ENCODE measurements at places on chromosomes 4 and X.

DNA sequence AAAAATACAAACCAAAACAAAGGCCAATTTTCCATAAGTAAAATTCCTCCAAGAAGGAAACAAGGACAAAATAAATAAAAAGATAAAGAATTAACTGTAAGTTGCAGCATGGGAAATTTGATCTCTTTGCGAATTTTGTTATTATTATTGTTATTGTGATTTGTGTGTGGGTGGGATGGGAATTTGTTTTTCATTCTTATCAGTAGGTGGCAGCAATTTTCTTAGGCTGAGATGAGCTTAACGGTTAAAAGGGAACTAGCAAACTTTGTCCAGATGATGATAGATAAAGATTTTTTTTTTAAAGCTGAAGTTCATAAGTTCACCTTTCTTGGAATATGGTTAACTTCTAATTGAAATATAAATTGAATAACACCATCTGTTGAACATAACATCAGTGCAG lies 83.2 kb upstream of the IL1RAPL2 start:
- DNase-seq = no peak

- no peak for DNase-seq
Observed at GRCh38 chr4:115323106-115323707, 209.8 kb upstream of the NDST4 start.

DNA sequence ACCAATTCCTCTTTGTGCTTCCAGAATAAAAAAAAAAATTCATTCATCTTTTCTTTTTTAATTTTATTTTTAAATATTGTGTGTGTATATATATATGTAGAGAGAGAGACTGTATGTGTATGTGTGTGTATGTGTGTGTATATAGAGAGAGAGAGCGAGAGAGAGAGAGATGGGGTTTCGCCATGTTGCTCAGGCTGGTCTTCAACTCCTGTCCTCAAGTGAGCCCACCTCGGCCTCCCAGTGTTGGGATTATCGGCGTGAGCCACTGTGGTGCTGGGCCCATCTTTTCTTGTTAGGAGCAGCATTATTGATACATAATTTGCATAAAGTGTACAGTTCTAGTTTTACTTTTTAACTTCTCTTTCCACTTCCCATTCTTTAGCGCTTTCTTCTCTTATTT lies 33.6 kb downstream of the KDM6A start:
- DNase-seq = no peak

DNA sequence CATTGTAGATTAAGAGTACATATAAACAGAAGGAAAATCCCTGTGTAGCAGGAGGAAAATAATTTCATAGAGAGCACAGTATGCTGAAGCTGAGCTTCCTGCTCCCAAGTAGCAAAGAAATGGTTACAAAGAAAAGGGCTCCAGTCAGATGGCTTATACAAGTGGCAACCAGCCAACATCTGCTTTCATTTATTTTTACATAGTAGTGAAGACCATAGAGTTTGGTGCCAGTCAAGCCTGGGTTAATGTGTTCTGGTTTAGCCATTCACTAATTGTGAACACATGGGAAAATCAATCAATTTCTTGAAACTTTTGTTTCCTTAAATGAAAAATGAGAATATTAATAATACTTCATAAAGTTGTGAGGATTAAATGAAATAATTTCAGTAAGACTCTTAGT lies 111.3 kb upstream of the ELOVL6 start:
- no peak for DNase-seq

DNA sequence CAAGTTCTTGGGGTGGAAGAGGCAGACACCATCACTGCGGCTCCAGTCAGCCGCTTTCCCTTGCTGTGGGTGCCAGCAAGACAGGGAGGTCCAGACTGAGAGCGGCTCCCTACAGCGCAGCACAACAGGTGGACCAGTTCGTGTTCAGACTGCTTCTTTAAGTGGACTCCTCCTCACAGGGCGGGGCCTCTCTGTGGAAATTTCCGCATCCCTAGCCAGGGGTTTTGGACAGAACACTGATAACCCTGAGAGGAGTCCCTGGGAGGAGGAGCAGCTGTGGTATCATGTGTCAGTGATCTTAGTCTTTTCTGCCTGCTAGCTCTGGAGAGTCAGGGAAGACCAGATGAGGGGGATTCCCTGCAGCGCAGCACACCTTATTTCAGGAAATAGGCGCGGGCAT lies 48.5 kb downstream of the MAGEC2 start:
- no peak for DNase-seq

- DNase-seq = no peak
Observed at GRCh38 chrX:110268886-110269285, 49.0 kb downstream of the AMMECR1 start.

DNA sequence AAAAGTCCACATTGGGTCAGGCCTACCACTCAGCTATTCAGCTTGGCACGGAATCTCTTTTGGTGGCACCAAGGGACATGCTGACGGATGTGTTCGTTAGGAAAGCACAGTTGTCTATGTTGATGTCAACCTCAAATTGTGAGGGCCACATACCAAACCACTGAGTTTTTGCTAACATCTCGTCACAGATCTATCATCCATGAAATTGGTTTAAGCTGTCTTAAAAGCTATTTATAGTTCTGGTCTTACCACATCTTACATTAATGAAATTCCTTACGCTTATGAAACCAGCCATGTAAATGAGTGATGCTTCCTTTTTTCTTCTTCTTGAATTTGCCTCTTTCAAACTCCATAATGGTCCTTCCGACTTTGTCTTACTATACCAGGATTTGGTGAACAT lies 101.5 kb downstream of the MGST2 start:
- no peak for DNase-seq

- DNase-seq = no peak
Observed at GRCh38 chr4:16418814-16419213, 192.5 kb upstream of the TAPT1 start.

- no peak for DNase-seq
Observed at GRCh38 chr4:70754990-70755688, 33.4 kb downstream of the RUFY3 start.

- no peak for DNase-seq
Observed at GRCh38 chr4:78845472-78845871, 69.3 kb downstream of the BMP2K start.

GRCh38 chrX:2679534-2680485 lies 11.3 kb upstream of the CD99 start:
- no peak for DNase-seq

- no peak for DNase-seq
Observed at GRCh38 chr4:163732473-163732872, 238.0 kb downstream of the TMA16 start.

DNA sequence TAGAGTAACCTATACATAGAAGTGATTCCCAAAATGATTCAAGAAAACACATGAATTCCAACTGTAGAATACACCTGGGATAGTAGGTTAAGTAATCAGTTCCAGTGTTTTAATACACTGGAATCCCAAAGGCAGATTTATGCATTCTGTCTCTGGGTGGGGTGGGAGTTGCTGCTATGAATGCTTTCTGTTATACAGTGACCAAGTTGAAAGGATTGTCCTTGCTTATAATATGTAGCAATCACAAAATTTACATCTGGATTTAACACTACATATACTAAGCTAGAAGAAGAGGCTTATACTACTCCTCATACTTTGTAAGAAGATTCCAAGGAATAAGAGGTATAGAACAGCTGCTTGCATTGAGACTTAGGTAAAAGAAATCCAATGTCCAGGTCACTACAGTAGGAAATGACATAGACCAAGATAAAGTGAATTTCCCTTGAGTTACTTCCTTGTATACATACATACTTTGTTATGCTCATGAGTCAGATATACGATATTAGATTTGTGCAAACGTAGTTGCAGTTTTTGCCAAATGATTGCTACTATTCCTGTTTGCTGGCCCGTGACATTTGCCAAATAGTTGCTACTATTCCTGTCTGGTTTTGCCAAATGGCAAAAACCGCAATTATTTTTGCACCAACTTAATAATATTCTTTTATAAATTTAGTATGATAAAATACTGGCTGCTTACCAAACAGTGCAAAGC lies 210.5 kb upstream of the DIAPH2 start:
- DNase-seq = no peak

DNA sequence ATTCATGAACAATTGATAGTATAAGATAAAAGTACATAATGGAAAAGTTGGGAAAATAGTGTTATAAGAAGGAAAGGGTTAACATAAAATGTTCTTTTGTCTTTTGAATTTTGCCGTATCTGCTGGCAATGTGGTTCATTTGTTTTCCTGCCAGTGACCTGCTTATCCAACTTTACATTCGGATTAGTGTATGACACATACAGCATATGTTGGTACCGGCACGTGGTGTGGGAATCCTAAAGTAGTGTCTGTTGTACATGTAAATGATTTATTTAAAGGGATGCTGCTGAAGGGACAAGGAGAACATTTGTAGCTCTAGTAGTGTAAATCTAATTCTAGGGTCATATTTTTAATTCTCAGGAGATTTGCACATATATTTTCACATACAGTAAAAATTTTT lies 11.5 kb downstream of the RAB9A start:
- DNase-seq = no peak

- no peak for DNase-seq
Observed at GRCh38 chr4:24007860-24008261, 118.0 kb upstream of the PPARGC1A start.

DNA sequence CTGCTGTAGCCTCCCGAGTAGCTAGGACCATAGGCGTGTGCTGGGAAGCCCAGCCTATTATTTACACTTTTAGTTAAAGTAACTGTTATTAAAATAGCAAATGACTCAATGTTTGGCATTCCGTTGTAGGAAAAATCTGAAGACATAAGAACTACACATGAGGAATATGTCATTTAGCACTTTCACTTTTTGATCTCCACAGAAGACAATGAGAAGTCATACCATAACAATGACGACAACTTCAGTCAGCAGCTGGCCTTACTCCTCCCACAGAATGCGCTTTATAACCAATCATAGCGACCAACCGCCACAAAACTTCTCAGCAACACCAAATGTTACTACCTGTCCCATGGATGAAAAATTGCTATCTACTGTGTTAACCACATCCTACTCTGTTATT lies 6.7 kb downstream of the GPR34 start:
- DNase-seq = no peak

- no peak for DNase-seq
Observed at GRCh38 chr4:8201321-8201781, 2.3 kb downstream of the SH3TC1 start.

DNA sequence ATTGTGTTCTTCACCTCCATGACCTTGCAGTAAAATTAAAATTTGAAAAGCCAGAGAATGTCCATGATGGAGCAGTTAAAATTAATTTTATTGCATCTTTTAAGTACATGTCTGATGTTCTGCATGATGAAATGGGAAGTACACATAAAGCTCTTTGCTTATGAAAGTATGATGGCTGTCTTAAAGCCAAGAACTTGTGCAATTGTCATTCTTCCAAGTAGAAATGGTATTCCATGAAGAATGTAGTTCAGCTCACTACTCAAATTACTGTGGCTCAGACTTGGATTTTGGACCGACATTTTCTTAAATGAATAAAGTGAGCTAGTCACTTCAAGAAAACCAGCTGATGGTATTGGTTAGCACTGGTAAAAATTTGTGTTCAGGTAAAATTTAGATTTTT lies 161.7 kb upstream of the CXCL13 start:
- no peak for DNase-seq

GRCh38 chr4:86496094-86497080 lies 97.7 kb upstream of the PTPN13 start:
- DNase-seq = no peak

DNA sequence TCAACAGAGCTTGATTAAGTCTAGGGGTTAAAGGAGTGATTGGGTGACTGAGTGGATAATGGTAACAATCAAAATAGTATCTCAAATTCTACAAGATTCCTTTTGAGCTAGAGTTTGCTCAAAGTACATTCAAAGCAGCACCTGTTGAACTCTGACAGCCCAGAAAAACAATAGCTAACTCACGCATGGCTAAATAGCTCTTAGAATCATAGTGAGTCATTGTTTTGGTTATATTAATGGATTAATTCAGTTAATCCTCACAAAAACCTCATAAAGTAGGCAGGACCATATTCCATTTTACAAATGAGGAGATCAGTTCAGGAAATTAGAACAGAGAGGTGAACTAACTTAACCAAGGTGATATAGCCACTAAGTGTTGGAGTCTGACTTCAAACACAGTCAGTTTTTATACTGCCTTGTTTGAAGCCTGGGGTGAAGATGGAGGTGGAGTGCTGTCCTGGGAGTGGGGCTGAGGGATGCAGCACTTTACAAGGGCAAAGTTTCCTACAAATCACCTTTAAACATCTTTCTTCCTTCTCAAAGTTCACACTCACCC lies 35.9 kb upstream of the PPM1K start:
- DNase-seq = no peak

DNA sequence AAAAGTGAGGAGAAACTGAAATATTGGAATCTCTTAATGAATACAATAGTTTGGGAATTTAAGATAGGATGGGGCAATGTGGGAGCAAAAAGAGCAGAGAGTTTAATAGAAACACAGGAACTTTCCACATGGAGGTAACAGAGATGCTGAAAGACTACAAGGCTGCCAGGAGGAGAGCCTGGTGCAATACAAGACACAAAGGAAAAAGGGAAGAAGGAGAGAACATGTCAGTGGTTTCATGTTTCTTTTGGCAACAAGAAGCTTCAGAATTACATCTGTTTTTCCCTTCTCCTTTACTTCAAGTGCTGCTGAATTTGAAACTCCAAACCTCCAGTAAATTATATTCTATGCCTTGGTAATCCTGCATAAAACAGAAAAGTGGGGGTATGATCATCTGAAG lies 474.3 kb downstream of the FAT4 start:
- DNase-seq = no peak

GRCh38 chr4:148057516-148057915 lies 325.6 kb downstream of the ARHGAP10 start:
- no peak for DNase-seq

DNA sequence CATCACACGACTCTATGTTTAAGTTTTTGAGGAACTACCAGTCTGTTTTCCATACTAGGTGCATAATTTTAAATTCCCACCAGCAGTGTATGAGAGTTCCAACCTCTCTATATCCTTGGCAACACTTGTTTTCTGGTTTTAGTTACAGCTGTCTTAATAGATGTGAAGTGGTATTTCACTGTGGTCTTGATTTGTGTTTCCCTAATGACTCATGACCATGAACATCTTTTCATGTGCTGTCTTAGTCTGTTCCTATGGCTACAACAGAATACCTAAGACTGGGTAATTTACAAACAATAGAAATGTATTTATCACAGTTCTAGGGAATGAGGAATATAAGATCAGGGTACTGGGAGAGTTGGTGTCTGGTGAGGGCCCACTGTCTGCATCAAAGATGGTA lies 51.5 kb upstream of the GPR78 start:
- no peak for DNase-seq

GRCh38 chrX:138788771-138789170 lies 77.3 kb upstream of the FGF13 start:
- no peak for DNase-seq

Measured in stimulated activated CD8-positive, alpha-beta memory T cell treated with anti-CD3 and anti-CD28 coated beads, Interleukin-4, amount 100 ng/mL, for 1 hour (primary cell).